ENCODE measurements at places on chromosomes 4 and X. TPM values are rescaled to one million over a fixed set of nuclear protein-coding genes. Genes with fewer than 3 reads are reported as not detected.

DNA sequence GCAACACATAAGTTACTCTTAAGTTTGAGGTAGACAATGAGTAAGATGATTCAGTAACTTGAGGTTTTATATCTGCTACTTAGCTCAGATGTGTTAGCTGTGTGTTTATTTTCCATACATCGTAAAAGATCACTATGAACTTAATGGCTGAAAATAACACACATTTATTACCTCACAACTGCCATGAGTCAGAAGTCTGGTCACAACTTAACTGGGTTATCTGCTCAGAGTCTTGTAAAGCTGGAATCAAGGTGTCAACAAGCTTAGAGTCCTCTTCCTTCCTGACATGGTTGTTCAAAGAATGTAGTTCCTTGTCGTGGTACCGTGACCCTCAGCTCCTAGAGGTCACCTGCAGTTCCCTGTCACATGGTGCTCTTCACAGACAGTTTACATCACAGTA lies 204.9 kb upstream of the MAGEB2 start:
- DNase-seq = no peak

DNA sequence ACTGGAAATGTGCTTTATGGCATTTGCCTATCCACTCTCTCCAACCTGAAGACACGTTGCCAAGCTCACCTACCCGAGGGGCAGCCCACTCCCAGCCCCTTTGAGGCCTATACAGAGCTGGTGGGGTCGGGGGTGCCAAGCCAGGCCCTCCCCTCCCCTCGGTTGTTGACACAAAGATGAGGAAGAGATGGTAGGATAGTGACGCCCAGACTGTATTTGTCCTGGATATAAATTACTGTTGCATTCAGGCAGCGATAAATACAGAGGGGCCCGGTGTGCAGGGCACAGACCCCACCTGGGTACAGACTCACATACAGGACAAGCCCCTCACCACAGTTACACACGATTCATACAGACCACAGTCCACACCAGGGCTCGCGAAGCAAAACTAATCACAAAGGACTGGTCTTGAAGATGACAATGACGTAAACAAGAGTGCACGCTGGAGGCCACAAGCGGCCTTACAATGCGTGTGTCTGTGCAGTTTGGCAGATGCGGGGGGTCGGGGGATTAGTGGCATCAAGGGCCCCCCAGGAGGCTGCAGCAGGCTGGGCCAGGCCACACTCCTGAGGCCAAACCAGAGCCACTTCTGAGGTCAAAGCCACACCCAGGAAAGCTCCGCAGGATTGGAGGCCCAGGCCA lies 14.6 kb downstream of the DGKQ start:
- no peak for DNase-seq

- DNase-seq = no peak
These were observed 116.9 kb downstream of the COL25A1 start for GRCh38 chr4:109185548-109185947.

GRCh38 chr4:186081202-186081807 lies 12.3 kb downstream of the TLR3 start:
- no peak for DNase-seq

- DNase-seq = no peak
These were observed 9.8 kb downstream of the BGN start for GRCh38 chrX:153504445-153505016.

DNA sequence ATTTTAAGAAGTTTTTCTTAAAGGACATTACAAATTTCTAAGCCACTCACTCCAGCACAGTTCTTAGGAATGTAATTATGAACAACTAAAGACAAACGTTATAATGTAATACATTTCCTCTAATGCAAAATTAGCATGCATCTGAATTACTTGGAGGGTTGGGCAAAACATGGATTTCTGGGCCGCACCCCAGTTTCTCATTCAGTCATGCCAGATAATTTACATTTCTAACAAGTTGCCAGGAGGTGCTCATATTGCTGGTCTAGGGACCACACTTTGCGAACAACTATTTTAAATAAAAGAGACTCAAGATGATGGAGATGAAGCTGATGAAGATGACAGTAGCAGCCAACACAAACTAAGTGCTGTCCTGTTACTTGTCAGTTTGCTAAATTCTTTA lies 684.7 kb upstream of the ATOH1 start:
- no peak for DNase-seq

DNA sequence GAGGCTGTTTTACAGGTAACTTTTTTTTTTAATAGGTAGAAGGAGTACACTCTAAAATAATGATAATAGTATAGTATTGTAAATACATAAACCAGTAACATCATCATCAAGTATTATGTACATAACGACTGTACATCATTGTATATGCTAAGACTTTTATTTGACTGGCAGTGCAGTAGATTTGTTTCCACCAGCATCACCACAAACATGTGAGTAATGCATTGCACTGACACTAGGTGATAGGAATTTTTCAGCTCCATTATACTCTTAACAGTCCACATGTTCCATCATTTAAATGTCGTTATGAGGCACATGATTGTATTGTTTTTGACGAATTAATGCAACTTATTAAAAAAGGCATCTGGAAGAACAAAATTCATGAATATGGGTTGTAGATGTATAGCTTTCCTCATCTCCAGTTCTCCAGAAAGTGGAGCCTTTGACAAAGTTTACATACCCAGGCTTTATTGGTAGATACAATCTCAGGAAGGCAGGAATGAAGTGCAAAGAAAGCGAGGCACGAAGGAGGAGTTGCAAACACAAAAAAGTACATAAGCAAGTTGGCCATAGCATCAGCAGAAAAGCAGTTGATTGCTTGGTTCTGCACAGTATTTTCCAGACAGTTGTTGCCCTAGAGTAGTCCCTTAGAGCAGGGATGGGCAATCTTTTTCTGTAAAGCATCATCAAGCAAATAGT lies 336.9 kb upstream of the NR3C2 start:
- DNase-seq = no peak

DNA sequence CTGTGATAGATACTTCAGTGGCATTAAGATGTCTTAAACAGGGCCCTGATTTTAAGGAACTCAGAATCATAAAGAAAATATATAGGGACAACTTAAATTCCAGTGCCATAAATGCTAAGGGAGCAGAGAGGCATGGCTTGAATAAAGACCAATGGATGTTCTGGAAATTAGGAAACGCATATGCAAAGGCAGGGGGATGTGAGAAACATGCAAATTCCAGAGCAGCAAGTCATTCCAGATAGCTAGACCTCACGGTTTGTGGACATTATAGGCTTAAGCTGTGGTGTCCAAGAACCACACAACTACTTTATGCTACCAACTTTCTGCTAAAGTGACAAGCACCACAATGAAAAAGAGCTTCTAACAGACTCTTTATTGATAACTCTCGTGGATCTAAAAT lies 132.6 kb upstream of the ANK2 start:
- DNase-seq = no peak

- no peak for DNase-seq
These were observed 21.0 kb upstream of the BCORL1 start for GRCh38 chrX:129961180-129962083.

GRCh38 chrX:111411983-111412382 lies at the start of gene DCX:
TSS of gene DCX (minus strand) at chrX:111412192. CDS start at chrX:111410398, 1,794 bp downstream.
- no peak for DNase-seq

DNA sequence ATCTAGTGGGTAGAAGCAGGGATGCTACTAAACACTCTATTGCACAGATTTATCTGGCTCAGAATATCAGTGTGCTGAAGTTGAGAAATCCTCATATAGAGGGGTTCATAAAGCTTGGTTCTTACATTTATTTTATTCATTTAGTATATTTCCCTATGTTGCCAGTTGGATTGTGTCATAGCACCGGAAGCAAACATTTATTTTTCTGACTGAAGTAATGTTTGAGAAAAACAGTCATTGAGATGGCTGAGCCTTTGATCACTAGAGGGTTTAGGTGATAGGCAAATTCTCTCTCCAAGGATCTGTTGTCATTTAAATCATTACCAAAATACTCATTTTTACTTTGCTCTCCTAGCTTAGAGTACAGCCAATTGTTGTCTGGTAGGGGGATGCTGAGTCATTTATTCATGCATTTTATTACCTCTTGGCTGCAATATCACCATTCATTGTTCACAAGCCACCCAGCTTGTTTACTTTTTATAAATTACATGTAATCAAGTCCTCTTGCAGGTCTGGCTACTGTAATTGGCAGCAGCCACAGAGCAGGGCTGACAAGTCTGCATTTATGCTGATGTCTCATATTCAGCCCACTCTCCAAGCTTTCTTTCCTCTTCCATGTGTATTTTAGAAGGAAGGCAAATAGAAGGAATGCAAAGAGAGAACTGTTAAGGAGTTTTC lies 15.2 kb downstream of the GAB1 start:
- DNase-seq = no peak

DNA sequence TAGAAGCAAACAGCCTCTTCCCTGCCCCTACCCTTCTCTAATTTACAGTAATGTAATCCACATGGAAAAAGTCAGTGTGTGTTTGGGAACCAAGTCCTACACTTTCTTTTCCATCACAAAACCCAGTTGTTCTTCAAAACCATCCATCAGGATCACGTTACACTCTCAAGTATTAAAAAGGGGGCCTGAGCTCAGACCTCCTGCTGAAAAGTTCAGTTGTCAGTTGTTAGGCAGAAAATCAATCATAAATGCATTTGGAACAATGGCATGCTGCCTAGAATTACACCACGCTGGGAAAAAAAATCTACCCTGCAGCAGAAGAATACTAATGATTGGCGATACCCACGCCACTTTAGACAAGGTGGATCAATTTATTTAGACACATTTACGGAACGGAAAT lies 236.5 kb downstream of the PARM1 start:
- DNase-seq = no peak

DNA sequence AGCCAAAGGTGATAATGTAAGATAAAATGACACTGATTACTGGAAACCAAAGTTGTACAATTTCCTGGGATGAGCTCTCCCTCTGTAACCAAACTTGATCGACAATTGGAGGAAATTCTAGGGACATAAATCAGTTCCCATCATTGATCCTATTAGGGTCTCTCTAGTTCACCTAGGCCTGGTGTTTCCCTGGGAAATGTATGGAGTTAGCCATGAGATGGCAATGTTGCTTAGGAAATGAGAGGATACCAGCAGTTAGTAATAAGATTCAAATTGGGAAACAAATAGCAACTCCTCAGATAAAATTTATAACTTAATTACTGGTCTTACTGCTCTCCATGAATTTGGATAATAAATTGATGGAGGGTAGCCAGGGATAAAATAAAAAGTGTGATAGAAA lies 52.2 kb downstream of the SPATA18 start:
- DNase-seq = peak; percentile 38

GRCh38 chr4:6192245-6192644 lies 8.1 kb downstream of the JAKMIP1 start:
- DNase-seq = no peak

The ANKRD50 gene
- polyA plus RNA-seq = 34.9 TPM

The CSN1S1 gene
- polyA plus RNA-seq = not detected

The IGFBP7 gene
- polyA plus RNA-seq = 663 TPM

The NHS gene
- polyA plus RNA-seq = 15.0 TPM

The SLC9A6 gene
- 17.1 TPM for polyA plus RNA-seq

The MAGEA10 gene
- polyA plus RNA-seq = not detected

The GUCY1B1 gene
- polyA plus RNA-seq = 77.0 TPM

The CENPU gene
- polyA plus RNA-seq = 61.4 TPM

The EOLA1 gene
- polyA plus RNA-seq = 25.7 TPM

Data from left renal cortex interstitium (tissue), 4 donors.